K562 (cell line): ENCODE measurements at places on chromosomes 6 and 20. TPM values are rescaled to one million over a fixed set of nuclear protein-coding genes. Genes with fewer than 3 reads are reported as not detected.

The NXT1 gene
- 37.5 and 46.5 TPM in 2 replicates for polyA plus RNA-seq

- DNase-seq = no peak
Measured at GRCh38 chr20:40319741-40320516, 369.1 kb downstream of the MAFB start.

The WFDC11 gene
- polyA plus RNA-seq = not detected in 2 replicates

- peak; percentile 60 for DNase-seq
Measured at GRCh38 chr6:97282238-97282725, 734 bp downstream of the MMS22L start.

DNA sequence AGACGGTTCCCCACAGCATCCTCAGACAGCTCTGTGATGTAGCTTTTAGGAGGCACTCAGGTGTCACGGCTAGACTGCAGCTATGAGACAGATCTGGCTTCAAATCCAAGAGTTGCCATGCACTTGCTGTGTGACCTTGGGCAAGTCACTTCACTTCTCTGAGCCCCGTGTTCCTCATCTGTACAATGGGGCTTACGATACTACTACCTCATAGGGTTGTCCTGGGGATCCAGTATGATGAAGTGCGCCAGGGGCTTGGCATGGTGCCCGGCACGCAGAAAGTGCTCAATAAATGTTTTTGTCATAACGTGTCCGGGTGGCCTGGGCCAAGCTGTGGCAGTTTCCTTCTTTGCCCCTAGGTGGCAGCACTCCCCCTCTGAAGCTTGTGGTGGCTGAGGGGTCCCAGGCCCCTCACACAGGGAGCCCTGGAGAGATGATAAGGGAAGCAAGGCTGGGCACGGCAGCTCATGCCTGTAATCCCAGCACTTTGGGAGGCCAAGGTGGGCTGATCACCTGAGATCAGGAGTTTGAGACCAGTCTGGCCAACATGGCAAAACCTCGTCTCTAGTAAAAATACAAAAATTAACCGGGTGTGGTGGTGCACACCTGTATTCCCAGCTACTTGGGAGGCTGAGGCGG is 19.1 kb upstream of the CHMP4B start:
- DNase-seq = peak; percentile 77

The MUC21 gene
- not detected in 2 replicates for polyA plus RNA-seq

GRCh38 chr6:12241493-12242175 is 48.5 kb upstream of the EDN1 start:
- no peak for DNase-seq

The SLC22A16 gene
- not detected in 2 replicates for polyA plus RNA-seq
